ENCODE measurements at places on chromosomes 3 and 15. TPM values are rescaled to one million over a fixed set of nuclear protein-coding genes. Genes with fewer than 3 reads are reported as not detected.

The CCR8 gene
- total RNA-seq = 16.9 TPM

The C3orf22 gene
- total RNA-seq = not detected

The KNG1 gene
- total RNA-seq = 0.21 TPM

The ANKUB1 gene
- not detected for total RNA-seq

The CPEB1 gene
- 0.66 TPM for total RNA-seq

DNA sequence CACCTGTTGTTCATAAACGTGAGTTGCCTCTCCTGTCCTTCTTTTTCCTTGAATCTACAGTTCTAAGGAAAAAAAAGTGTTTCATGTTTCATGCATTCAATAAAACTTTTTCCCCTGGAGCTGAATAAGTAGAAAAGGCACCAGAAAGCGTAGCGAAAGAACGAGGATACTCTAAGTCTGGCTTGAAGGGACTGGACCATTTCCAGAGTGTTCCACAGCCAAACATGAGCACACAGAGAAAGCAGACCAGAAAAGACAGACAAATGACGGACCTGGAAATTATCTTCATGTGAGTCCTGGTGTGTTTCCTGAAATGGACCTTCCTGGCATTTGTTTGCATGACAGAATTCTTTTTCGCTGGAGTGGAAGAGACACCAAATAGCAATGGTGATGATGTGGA is 204.7 kb downstream of the SV2B start:
- no peak for DNase-seq

DNA sequence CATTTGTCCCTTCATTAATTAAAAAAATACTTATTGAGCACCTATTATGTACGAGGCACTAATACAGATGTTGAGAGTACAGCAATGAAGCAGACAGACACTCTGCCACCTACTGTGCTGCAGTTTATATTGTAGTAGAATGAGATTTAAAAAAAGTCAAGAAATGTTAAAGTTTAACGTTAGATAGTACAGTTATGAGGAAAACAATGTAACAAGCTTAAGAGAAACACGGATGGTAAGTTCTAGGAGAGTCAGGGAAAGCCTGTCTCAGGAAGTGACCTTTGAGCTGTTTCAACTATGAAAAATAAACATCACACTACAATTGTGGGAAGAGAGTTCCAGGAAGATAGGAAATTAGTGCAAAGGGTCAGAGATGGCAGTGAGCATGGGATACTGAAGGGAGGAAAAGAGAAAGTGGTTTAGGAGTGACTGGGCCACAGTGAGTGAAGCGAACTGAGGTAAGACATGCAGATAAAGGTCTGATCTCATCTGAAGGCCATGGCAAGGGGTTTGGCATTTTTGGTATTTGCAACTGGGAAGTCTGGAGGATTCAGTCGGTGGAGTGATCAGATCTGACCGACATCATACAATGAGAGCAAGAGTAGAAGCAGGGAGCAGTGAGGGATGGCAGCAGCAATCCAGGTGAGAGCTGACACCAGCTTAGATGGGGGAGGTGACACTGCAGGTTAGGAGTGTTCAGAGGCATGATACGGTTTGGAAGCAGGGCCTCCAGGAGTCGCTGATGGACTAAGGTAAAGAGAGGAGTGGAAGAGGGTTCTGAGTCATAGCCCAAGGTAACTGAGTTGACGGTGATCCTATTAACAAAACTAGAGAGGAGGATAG is 28.5 kb downstream of the PLSCR4 start:
- DNase-seq = no peak

DNA sequence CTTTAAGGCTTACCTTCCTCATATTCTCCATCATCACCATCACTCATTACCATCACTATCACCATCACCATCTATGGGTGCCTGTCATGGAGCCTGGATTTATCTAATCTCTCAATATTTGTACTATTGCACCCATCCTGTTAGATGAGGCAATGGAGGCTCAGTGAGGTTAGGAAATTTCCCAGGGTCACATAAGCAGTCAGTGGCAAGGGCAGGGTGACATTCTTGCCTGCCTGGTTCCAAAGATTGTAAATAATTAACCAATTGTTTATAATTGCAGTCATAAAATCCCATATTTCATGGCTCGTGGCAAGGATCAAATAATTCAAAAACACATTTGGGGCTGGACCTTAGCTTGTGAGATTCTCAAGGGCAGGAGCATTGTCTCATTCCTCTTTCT is 55.2 kb downstream of the MGLL start:
- DNase-seq = no peak

DNA sequence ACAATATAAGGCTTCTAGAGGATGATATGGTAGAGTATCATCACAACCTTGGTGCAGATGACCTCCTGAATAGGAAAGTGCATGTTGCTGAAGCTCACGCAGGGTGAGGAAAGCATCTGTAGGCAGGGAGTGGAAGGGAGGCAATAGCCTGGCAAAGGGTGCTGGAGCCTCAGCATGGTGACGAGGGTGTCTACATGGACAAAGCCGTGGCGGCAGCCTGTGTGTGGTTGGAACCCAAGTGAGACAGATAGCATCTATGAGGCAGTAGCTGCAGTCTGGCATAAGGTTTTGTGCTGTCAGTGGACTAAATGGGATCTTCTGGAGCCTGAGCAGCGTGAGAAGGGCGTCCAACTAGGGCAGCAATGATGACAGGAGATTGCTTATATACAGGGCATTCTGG is 132.5 kb downstream of the DLG1 start:
- DNase-seq = no peak

DNA sequence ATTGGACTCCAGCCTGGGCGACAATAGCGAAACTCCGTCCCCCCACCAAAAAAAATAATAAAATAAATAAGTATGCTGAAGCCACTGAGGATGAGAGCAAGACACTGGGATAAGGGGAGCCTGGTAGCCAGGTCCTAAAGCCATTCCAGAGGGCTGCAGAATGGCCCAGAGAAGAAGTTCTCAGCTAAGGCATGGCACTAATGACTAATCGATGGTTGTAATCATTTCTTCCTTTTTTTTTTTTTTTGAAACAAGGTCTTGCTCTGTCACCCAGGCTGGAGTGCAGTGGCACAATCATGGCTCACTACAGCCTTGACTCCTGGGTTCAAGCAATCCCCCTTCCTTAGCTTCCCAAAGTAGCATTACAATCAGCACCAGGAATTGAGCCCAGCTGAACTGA is 25.6 kb upstream of the ZNF774 start:
- no peak for DNase-seq

DNA sequence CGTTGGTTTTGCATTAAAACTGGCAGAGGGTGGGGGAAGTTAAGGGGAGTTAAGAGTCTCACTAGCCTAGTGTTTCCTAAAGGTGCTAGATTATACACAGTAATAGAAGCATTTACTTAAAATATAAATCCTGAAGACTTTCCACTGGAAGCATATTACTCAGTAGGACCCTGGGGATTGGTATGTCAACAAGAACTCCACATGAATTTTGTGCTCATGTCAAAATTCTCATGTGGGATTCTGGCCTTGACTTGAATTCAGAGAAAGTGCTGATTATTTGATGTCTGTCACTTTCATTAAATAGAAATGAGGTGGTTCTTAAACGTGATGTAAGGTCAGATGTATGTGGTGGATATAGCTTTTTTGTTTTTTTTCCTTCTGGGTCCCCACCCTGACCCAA is 997.2 kb downstream of the TUSC7 start:
- DNase-seq = no peak

GRCh38 chr3:174223042-174223441 is 636.1 kb upstream of the NAALADL2 start:
- no peak for DNase-seq

- DNase-seq = no peak
These were observed 197.2 kb downstream of the EDEM1 start for GRCh38 chr3:5384557-5385236.

DNA sequence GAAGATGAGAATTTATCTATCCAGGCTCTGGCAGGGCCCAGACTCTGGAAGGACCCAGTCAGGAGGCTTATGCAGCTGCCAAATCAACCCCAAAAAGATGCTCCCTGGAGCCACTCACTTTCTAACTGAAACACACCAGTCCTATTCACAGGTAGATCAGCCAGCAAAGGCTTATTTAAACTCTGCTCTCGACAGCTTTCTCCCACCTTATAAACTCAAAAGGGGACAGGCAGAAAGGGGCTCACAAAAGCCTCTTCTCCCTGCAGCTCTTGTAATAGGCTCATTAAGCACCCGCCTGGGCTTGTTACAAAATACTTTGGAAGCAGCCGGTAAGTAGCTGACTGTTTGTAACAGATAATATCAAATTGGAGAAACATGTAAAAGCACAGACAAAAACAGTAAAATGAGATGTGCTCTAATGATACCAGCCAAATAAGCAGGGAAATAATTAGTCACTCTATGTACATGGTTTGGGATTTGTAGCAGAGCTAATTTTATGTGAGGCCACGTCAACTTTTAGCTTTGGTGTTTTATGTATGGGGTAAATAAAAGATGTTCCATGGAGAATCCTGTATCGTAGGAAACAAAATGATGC is 213.8 kb downstream of the NR2F2 start:
- no peak for DNase-seq

DNA sequence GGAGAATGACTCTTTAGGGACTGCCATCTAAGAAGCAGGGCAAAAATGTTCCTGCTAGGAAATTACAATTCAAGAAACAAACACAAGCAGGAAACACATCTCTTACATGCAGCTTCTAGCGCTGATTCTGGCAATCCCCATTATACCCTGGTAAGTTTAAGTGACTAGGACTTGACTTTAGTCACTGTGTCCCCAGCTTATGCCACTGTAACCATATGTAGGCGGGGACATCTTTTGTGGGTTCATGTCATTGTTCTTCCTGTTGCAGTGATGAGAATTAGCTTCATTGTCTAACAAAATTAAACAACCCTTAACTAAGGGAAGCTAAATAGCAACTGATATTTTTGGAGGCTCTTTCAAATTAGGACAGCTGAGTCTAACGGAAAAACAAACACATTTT is 17.9 kb upstream of the FAM81A start:
- no peak for DNase-seq

DNA sequence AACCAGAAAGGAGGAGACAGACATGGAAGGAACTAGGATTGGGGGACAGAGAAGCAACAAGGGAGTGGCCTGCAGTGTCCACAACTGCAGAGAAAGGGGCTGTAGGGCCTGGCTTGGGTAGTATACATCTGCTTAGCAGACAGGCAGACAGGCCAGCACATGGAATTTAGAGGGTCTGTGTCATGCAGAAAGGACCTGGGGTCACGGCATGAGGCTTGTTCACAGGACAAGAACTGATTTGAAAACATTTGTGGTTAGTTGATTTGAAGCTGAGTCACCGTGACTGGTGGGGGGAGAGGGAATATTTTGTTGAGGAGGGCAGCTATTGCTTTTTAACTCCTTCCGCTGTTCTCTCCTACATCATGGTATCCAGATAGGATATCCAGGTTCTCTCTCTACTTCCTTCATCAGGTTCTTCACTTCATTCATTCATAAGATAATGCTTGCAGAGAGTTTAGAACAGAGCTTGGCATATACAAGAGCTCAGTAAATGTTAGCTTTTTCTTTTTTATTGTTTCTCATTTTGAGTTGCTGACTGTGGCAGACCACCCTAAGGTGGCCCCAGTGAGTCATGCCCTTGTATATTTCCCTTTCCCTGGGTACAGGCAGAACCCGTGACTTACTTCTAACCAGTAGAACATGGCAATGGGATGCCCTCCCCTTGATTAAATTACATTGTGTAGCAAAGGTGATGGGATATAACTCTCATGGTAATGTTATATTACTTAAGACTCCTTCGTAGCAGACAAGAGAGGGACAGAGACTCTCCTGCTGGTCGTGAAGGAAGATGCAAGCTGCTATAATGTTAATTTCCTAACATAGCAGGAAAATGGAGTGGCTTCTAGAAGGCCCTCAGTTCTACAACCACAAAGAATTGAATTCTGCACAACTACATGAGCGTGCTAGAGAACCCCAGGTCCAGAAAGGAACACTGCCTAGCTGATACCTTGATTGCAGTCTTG is 95.0 kb upstream of the NMNAT3 start:
- no peak for DNase-seq

GRCh38 chr3:4520033-4520816 is 27.1 kb downstream of the ITPR1 start:
- DNase-seq = no peak

DNA sequence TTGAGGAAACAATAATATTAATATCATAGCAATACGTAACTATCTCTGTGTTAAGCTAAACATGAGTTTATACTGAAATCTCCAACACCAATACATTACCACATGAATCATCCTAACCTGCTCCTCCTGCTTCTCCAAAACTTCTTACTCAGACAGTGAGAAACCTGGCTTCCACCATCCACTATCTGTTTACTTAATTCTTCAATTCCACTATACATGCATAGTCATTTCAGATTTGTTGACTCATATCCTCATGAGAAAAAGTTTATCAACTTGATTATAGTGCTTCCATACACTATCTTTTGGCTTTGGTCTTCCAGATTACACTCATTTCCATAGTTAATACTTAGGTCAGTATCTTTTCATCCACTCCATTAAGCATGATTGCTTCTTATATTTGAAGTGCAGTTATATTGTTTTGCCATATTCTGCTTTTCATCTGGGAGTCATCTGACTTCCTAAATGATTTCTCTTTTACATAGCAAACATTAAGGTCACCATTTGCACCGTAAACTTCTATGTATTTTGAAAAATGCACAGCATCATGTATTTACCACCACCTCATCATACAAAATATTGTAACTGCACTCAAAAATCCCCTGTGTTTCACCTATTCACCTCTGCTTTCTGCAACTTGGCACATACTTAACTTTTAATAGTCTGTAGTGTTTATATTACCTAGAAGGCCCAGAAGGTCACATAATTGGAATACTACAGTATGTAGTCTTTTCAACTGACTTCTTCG is 970.6 kb downstream of the DIPK2A start:
- DNase-seq = no peak

GRCh38 chr3:32817257-32817557 is 590 bp upstream of the TRIM71 start:
- DNase-seq = no peak

DNA sequence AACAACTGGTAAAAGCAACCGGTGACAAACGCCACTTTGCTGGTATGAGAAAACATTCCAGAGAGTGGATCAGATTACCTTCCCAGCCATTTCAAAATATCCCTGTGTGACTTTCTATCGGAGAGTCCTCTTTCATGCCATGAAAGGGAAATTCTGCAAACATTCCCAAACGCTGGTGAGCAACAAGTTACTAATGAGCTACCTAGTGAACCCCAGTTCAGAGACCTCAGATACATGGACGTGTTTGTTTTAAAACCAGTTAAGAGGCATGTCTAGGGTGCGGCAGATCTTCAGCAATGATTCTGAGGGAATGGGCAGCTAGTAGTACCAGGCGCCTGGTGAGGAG is 418.2 kb upstream of the NR2F2 start:
- DNase-seq = no peak

DNA sequence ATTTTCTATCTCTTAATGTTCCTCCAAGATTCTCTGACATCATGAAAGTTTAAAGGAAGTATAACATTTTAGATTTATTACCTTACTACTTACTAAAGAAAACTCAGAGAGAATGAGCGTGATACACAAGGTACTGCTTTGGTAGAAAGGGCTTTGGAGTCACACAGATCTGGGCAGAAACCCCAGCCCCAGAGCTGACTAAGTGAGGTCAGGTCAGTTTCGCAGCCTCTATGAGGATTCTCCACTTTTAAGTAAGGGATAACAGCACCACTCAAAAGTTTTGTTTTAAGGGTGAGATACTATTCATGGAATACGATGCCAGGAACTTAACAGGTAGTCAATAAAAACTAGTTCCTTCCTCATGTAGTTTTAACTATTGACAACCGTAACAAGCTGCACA is 76.1 kb downstream of the CLDN11 start:
- DNase-seq = no peak

Measured in GM12878 (cell line).